Caco-2 (cell line): ENCODE measurements at places on chromosomes 3 and 15. TPM values are rescaled to one million over a fixed set of nuclear protein-coding genes. Genes with fewer than 3 reads are reported as not detected.

DNA sequence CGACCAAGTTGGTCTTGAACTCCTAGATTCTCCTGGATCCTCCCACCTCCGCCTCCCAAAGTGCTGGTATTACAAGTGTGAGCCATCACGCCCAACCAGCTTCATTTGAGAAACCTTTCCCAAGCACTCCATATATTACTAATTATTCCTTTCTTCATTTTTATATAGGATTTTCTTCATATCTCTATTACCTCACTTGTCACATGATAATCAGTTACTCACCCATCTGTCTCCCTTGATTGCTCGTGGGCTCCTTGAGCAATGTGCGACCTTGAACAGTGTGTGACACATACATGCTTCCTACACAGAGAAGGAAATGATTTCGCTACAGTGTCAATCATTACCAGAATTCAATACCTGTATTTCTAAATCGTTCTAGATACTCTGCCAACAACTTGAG lies 110.7 kb upstream of the C2CD4B start:
- no peak for DNase-seq
- no peak overlapping the region for H3K27ac ChIP-seq
- H3K4me3 ChIP-seq, result no peak overlapping the region
- H3K36me3 ChIP-seq, result no peaks in the 10 kb centered on the region
- H3K27me3 ChIP-seq, result no peaks in the 10 kb centered on the region

GRCh38 chr3:13062647-13063046 lies 10.6 kb downstream of the IQSEC1 start:
- no peaks in the 10 kb centered on the region for H3K36me3 ChIP-seq
- DNase-seq, result no peak
- H3K27me3 ChIP-seq, result no peaks in the 10 kb centered on the region; the same call in none of the 2 replicates
- H3K27ac ChIP-seq, result no peak overlapping the region
- no peaks in the 10 kb centered on the region for H3K4me1 ChIP-seq

DNA sequence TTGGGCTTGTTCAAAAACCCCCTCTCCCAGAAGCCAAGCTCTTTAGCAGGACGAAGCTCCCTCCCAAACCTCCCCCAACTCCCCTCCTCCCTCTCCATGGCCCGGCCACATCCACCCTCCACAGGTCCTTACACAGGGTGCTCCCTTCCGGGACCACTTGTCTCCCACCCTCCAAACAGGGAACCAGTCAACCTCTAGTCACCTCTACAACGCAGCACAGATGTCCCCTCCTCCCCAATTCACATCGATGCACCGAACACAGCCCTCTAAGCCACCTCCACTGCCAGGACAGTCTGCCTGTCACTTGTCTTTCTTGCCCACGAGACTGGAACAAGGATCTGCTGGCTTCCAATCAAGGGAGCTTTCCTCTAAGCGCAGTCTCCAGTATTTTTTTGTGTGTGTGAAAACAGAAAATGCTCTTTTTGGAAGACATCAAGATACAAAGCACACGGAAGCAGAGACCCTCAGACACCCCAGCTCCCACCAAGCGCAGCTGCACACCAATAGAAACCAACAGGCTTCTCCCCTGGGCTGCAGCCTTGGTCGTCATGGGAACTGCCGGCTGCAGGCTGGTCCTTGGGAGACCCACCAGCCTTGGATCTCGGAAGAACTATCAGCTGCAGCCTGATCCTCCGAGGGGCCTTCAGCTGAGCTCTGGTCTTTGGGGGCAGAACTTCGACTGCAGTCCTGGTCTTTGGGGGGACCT lies 26.5 kb downstream of the IQSEC1 start:
- no peaks in the 10 kb centered on the region for H3K27me3 ChIP-seq
- no peaks in the 10 kb centered on the region for H3K36me3 ChIP-seq
- H3K4me3 ChIP-seq, result no peak overlapping the region
- no peak for DNase-seq

- H3K4me3 ChIP-seq, result no peak overlapping the region
- H3K27ac ChIP-seq, result no peak overlapping the region
- no peaks in the 10 kb centered on the region for H3K27me3 ChIP-seq
Measured at GRCh38 chr3:51686512-51687215, 15.6 kb downstream of the TEX264 start.

DNA sequence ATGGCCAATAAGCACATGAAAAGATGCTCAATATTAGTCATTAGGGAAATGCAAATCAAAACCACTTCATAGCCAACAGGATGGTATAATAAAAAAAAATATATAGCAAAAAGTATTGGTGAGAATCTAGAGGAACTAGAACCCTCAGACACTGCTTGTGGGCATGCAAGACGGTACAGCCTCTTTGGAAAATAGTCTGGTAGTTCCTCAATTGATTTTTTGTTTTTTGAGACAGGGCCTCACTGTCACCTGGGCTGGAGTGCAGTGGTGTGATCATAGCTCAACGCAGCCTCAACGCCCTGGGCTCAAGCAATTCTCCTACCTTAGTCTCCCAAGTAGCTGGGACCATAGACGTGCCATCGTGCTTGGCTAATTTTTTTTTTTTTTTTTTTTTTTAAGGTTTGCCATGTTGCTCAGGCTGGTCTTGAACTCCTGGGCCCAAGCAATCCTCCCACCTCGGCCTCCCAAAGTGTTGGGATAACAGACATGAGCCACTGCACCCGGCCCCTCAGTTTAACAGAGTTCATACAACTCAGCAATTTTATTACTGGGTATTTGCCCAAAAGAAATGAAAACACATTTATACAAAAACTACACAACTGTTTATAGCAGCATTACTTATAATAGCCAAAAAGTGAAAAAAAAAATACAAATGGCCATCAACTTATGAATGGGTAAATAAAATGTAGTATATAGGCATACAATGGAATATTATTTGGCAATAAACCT lies 5.1 kb downstream of the PRC1 start:
- no peaks in the 10 kb centered on the region; the same call in 1 of the 2 replicates for H3K36me3 ChIP-seq
- DNase-seq, result no peak
- no peaks in the 10 kb centered on the region for H3K27me3 ChIP-seq

The IGSF11 gene
- 0.37 and 0.41 TPM in 2 replicates for total RNA-seq

The MYEF2 gene
- total RNA-seq, result 33.4 and 37.3 TPM in 2 replicates
